Left renal pelvis (tissue), 4 donors: ENCODE measurements at places on chromosomes 6 and 20.
A peak's percentile ranks its signal among the peaks of the same experiment; 100 is the strongest.

DNA sequence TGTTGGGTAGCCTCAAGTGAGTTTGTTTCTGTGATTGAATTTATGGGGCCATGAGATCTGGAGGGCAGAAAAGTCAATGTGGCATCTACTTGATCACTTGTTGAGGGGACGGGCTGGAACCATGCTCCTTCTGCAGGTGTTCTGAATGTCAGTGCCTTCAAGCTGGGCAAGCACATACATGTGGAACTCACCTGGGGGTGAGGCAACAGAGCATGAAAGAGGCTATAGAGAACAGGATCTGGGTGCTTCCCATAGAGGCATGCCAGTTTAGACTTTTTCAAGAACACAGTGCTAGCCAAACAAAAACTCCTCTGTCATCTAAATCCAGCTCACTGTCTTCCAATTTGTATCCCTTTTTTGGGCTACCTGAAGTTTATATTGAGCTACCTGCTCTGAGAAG lies 77.8 kb upstream of the SLC35B3 start:
- DNase-seq, result no peak

- DNase-seq, result no peak
Observed at GRCh38 chr20:63652192-63652980, 838 bp downstream of the STMN3 start.

DNA sequence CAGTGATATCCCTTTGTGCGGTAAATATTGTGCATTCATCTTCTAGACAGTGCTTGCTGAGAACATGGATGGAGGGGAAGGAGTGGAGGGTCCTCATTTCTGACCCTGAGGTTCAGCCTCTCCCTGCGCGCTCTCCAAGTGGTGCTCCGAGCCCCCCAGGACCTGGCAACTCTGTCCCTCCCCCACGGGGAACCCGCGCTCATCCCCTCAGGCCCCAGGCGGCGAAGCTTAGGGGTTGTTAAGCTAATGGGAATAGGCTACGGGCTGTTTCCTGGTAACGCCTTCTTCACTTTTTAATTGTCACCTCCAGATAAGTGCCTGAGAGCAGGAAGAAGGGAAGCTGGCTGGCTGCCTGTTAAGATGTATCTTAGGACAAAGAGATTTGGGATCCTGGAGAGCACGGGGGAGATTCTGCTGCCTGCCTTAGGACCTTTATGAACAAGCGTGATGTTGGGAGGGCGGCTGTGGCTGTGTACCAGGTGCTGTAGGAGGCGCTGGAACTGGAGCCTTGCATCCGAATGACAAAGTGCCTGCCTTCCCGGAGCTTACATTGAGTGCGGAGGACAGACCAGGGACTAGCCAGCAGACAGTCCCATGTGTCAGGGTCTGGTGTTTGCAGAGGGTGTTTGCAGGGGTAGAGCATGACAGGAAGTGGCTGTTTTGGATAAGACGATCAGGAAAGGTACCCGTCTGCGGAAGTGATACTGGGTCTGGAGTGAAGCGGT lies 11.7 kb downstream of the TSHZ2 start:
- DNase-seq, result no peak

DNA sequence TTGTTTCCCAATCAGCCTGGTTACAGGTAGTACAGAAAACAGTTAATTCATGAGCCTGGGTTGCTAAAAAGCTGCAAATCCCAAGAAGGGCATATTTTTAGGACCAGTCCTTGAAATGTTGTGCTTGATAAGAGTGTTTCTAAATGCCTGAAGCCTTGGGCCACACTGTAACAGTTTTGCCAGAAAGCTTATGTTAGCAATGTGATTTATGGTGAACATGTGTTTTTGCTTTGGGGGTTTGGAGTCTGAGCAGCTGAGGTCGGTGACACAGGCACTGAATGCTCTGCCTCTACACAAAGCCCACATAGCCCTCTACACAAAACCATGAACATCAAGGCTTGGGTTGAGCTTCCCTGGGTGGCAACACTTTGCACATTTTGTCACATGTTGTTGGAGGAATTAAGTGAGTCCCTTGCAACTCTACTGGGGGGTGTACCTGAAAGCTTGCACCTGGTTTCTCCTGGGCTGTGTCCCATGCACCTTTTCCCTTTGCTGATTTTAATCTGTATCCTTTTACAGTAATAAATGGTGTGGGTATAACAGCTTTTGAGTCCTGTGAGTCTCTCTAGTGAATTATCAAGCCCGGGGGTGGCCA lies 22.2 kb downstream of the AHI1 start:
- DNase-seq, result peak; percentile 40

DNA sequence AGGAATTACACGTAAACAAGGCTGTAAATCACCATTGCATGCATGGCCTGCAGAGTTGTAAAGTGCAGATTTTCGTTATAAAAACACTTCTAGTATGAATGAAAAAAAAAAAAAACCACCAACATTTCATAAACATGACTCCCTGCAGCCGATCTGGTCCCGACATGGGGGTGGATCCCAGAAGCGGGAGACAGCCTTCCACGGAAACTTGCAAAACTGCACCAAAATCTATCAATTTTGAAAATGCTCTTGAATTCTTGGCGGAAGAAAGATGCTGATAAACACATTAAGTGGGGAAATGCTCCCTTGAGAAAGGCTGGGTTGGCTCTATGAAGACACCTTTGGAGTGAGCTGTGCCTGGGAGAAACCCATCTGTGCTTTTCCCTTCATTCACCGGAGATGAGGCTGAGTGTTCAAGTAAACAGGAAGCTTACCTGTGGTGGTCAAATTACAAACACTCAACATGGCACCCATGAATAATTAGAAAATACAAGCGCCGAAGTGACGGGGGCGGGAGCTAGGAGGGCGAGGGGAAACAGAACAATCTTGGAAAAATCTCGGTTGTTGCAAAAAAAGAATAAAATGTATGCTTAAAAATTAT lies 845 bp upstream of the ANKRD60 start:
- DNase-seq, result no peak
